ENCODE measurements at places on chromosomes 2 and 18.

GRCh38 chr2:168998609-168999211 is 32.4 kb downstream of the ABCB11 start:
- no peak for DNase-seq

DNA sequence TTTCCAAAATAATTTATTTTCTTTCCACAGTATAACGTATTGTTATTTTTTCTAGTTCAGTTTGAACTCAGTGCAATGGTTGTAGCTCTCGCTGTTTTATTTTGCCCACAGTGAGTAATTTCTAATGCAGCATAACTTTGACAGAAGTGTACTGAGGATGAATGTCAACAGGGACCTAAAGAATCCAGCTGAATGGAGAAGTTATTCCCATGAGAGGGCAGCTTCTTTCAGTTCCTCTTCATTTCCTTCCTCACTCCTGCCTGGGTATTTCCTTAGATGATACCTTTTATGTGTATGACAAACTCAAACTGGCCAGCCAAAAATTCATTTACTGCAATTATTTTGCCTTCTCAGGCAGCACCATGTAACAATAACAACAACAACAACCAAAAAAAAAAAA is 1223.1 kb upstream of the ZEB2 start:
- DNase-seq = no peak

- no peak for DNase-seq
Observed at GRCh38 chr2:232957657-232958090, 55.4 kb downstream of the NGEF start.

- DNase-seq = no peak
Observed at GRCh38 chr18:3457261-3457724, 7.3 kb downstream of the TGIF1 start.

GRCh38 chr2:8022908-8023640 is 658.8 kb upstream of the ID2 start:
- DNase-seq = no peak

- DNase-seq = no peak
Observed at GRCh38 chr2:75464348-75464946, 96.3 kb downstream of the EVA1A start.

All from stimulated activated CD4-positive, alpha-beta T cell treated with anti-CD3 and anti-CD28 coated beads, Interleukin-4, amount 100 ng/mL, for 48 hours (primary cell).